Left hindlimb (tissue), 1 donor: ENCODE measurements at places on chromosomes 4 and X.

DNA sequence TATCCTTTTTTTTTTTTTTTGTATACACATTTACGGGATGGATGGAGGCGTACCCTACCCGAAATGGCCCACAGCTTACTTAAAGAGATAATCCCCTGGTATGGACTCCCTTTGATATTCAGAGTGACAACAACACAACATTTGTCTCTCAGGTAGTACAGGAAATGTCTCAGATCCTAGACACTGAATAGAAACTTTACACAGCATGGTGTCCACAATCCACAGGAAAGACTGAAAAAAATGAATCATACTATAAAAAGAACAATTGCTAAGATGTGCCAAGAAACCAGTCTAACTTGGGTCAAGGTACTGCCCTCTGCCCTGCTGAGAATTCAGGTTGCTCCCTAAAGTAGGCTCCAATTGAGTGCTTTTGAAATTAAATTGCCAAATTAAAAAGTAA lies 100.8 kb upstream of the LANCL3 start:
- DNase-seq, result no peak

- no peak for DNase-seq
These were observed 106.8 kb downstream of the FAM9B start for GRCh38 chrX:8927066-8927635.

DNA sequence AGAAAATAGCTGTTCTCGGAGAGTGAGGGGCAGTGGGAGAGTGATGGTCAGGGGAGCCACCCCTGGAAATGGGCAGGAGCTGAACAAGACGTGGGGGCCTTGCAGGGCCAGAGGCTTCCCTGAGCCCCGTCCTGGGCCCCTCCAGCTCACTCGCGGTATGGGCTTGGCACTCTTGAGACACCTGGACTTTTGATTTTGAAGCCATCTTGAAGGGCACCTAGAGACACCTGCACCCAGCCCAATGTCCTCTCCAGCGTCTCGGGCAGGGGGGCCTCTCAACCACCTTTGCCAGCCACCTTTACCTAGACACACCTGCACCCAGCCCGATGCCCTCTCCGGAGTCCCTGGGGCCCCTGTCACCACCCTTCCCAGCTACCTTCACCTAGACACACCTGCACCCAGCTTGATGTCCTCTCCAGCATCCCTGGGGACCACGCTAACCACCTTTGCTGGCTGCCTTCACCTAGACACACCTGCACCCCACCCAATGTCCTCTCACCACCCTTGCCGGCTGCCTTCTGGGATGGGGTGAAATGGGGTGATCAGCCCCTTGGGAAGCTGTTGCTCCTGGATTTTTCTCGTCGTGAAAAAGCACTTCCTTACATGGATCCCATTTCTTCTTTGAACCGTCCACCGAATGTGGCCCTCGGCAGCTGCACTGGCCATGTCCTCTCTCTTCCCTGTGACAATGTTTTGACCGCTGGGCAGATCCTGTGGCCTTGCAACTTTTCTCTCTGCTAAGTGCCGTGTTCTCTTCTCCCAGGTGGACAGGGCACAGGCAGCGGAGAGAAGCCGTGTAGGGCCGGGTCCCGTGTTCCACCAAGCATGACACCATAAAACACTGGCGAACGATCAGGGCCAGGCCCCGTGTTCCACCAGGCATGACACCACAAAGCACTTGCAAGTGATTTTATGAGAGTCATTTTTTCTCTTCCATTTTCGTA lies 47.5 kb downstream of the CPZ start:
- peak; percentile 6 for DNase-seq

DNA sequence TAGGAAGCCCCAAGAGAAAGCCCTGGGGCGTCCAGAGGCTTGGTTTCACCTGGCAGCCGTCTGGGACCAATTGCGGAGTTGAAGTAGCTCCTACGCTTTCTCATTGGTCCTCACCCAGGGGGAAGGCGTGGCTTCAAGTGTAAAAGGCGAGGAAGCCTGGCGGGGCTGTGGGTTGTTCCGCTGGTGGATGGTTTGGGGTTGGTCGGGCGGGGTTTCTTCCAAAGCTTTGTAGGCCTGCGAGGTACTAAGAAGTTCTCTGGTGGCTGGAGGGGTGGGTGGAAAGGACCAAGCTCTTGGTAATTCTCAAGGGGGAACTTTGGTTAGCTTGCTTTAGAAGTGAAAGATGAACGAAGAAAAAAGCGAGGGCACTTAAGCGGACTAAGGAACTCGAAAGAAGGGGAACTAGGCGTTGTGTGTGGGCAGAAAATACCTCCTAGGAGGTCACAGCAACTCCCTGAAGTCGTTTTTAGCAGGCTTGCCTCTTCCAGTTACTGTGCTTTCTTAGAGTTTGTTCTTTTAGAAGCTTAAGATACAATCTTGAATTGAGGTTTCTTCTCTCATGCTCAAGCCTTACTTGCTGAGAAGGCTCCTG lies 36.6 kb downstream of the CCNG2 start:
- DNase-seq, result no peak

- DNase-seq, result no peak
These were observed 1.0 kb downstream of the SOX3 start for GRCh38 chrX:140503714-140504351.

DNA sequence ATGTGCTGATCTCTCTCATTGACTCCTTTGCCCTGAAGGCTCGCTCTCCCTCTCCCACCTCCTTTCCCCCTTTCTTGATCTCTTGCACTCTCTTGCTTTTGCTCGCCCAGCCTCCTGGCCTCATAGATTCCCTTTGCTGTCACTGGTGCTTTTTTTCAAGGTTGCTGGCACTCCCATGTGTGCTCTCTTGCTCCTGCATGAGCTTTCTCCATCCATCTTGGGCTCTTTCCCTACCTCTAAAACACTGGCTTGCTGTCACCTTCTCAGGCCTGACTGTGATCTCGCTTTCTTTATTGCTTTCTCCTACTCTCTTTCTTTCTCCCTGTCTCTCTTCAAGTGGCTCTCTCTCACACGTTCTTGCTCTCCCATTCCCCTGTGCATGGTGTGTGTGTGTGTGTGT lies 202.0 kb downstream of the HS6ST2 start:
- no peak for DNase-seq
